ENCODE measurements at places on chromosomes 12 and 14.

- H3K4me3 ChIP-seq, result no peak overlapping the region
- H3K27me3 ChIP-seq, result no peaks in the 10 kb centered on the region
- H3K27ac ChIP-seq, result no peak overlapping the region
These were observed 73.7 kb downstream of the STON2 start for GRCh38 chr14:81326451-81326850.

DNA sequence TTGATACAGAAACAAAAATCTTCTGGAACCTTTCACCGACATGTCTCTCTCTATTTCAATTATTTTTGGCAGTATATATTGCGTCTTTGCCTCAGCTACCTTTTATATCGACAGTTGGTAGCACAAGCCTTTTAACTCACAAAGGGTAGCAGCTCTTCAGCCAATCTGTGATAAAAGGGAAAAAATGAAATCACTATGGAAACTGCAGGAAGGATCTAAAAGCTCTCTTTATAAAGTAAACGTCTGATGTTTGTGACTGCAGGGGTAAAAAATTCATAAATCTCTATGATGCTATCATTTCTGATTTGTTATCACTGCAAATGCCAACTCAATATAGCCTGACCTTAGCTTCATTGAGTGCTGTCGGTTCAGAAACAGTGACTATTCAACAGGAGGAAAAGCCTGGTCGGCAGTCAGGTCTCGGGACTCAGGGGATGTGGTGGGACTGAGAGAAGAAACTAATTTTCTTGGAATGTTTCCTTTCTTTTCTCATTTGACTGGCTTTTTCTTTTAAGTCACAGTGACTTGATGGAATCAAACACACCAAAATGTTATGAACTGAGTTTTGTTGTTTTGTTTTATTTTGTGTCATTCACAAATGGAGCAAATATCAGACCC, 5.9 kb upstream of the RMST start:
- H3K4me3 ChIP-seq, result no peak overlapping the region
- no peaks in the 10 kb centered on the region for H3K4me1 ChIP-seq
- no peaks in the 10 kb centered on the region for H3K27me3 ChIP-seq

DNA sequence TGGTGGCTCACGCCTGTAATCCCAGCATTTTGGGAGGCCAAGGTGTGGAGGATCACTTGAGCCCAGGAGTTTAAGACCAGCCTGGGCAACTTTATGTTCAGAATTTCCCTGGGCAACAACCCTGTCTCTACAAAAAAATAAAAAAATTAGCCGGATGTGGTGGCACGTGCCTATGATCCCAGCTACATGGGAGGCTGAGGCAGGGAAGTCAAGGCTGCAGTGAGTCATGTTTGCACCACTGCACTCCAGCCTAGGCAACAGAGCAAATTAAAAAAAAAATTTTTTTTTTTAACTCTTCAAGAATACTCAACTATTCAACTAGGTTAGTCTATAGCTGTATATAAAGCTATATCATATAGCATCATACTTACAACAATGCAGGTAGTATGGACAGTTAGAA, 113.0 kb downstream of the RALGAPA1 start:
- no peaks in the 10 kb centered on the region for H3K27me3 ChIP-seq
- DNase-seq, result no peak
- no peaks in the 10 kb centered on the region for H3K4me1 ChIP-seq
- no peak overlapping the region for H3K4me3 ChIP-seq
- no peak overlapping the region for H3K27ac ChIP-seq

DNA sequence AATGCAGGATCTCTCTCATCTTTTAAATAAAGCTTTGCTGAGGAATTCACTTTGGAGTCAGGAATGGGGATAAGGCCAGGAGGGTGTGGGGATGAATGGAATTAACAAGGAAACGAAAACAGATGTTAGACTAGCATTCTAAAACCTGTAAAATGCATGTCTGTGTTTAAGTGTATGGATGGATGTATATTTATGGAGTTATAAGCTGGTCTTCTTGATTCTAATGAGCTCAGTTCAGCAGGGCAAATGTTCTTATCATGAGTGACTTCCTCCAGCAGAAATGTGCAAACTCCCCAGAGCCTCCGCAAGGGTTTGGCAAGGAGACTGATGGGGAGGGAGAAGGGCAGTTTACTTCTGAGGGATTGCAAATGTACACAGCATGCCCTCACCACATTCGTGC, 149.1 kb downstream of the NTF3 start:
- H3K36me3 ChIP-seq, result no peaks in the 10 kb centered on the region
- H3K4me1 ChIP-seq, result no peaks in the 10 kb centered on the region
- DNase-seq, result no peak

GRCh38 chr12:6461401-6462233, 8.9 kb downstream of the VAMP1 start:
- no peaks in the 10 kb centered on the region for H3K4me1 ChIP-seq
- H3K36me3 ChIP-seq, result no peaks in the 10 kb centered on the region
- H3K4me3 ChIP-seq, result no peak overlapping the region
- no peaks in the 10 kb centered on the region for H3K27me3 ChIP-seq
- no peak overlapping the region for H3K27ac ChIP-seq
- peak; percentile 84 for DNase-seq

- H3K36me3 ChIP-seq, result peaks cover 17% of the 10 kb centered on the region
- no peak overlapping the region for H3K4me3 ChIP-seq
- H3K27me3 ChIP-seq, result no peaks in the 10 kb centered on the region
- no peak for DNase-seq
These were observed 33.7 kb downstream of the PARP2 start for GRCh38 chr14:20377171-20377570.

DNA sequence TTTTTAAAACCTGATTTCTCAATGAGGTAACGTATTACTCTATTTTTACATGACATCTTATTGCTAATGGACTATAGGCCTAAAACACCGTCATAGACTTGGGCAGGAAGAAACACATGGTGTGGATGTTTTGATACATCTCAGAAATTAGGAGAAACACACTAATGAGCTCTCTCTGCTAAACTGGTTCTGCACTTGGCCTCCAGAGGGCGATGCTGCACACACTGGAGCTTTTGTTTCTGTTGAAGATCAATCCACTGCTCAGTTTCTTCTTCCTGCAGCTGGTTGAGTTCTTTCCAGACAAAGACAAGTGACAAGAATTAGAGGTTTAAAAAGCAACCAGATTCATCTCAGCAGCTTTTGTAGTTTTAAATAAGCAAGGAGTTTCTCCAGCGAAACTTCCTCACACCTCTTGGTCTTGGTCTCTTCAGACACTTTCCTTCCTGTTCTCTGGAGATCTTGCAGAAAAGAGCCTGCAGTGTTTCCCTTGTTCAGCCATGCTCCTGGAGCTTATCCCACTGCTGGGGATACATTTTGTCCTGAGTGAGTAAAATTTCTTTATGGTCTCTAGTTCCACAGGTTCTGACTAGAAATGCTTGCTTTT, 178.5 kb upstream of the OR4E1 start:
- H3K27ac ChIP-seq, result no peak overlapping the region
- H3K36me3 ChIP-seq, result no peaks in the 10 kb centered on the region
- H3K4me3 ChIP-seq, result no peak overlapping the region
- H3K4me1 ChIP-seq, result no peaks in the 10 kb centered on the region
